GM04503 (cell line): ENCODE measurements at places on chromosomes 7 and 10.

GRCh38 chr7:19480383-19480782 lies 228.5 kb downstream of the POLR1F start:
- DNase-seq, result no peak

DNA sequence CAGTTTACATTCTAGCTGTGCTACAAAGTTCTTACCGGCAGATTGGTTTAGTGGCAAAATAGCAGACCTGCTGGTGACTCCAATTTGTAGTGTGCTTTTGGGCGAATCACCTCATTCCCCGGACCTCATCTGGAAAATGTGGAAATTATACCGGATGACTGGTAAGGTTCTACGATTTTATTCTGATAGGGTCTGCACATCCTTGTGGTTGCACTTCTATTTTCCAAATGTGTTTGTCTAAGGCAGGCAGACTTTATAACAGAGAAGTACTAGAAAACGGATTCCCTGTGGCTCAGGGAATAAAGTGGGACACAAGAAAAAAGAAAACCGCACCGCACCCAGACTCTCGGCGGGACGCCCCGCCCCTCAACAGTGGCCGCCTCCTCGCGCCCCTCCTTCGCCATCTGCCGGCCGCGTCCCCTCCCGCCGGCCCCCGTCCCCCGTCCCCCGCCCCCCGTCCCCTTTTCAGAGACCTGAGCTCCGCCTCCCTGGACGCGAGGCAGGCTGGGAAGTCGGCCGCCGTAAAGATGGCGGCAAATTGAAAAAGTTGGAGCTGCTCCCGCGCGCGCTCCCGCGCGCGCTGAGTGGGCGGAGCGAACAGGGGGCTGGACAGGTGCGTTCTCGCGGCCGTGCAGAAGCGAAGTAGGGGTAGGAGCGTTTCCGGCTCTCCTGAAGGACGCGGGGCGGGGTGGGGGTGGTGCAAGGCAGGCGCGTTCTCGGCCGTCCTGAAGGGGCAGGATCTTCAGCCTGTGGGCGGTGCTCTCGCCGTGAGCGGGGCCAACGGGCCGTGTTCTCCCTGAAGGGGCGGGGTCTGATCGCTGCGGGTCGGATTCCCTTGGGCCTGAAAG lies 532 bp upstream of the CCM2 start:
- DNase-seq, result peak; percentile 88

DNA sequence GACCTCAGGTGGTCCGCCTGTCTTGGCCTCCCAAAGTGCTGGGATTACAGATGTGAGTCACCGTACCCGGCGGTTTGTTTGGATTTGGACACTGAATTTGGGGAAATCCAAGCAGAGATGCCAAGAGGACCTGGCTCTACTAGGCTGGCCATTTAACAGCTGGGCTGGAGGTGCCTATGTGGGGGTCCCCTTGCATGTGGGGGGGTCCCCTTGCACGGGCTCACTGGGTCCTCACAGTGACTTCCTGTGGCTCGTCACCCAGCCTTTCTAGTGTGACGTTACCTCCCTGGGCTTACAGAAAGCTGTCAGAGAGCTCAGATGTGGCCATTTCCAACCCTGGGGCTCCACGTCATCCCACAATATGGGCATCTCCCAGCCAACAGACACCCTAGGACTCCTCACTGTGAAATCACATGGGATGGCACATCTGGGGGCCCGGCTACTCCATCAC lies 49.3 kb upstream of the GNA12 start:
- no peak for DNase-seq

GRCh38 chr10:131776496-131776895 lies 124.3 kb upstream of the PPP2R2D start:
- DNase-seq, result no peak

DNA sequence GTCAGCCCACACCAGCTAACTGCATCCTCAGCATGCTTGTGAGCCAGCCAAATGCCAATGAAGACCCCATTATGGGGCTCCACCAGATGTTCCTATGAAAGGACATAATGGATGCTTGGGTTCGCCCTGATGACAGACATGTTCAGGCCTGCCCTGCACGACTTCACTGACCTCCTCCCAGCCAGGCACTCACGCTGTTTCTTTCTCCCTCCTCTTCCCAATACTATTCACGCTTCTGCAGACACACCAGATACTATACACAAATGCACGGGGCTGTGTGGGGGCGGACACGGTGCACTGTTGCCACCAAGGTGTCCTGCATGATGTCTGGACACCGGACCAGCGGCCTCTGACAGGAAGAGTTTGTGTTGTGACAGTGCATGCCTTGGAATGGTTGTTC lies 284.2 kb downstream of the PRPF18 start:
- DNase-seq, result no peak

- DNase-seq, result no peak
Measured at GRCh38 chr7:29192811-29193210, 1.8 kb upstream of the CHN2 start.

- no peak for DNase-seq
Measured at GRCh38 chr10:99521765-99522469, 10.8 kb upstream of the NKX2-3 start.

DNA sequence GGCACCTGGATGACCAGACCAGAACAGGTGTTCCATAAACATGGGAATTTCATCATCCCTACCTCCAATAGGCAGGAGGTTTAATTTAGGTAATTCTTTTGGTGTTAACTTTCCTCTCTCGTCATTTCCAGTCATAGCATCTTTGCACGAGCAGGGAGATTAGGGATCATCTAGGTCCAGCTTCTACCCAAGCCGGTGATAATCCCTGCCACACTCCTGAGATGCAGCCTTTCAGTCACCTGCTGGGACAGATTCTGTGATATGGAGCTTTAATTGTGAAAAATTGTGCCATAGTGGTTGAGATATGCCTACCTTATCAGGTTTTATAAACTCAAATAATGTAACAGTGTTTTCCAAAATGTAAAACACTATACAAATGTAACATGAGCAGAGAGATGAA lies 191.8 kb upstream of the AOAH start:
- no peak for DNase-seq

DNA sequence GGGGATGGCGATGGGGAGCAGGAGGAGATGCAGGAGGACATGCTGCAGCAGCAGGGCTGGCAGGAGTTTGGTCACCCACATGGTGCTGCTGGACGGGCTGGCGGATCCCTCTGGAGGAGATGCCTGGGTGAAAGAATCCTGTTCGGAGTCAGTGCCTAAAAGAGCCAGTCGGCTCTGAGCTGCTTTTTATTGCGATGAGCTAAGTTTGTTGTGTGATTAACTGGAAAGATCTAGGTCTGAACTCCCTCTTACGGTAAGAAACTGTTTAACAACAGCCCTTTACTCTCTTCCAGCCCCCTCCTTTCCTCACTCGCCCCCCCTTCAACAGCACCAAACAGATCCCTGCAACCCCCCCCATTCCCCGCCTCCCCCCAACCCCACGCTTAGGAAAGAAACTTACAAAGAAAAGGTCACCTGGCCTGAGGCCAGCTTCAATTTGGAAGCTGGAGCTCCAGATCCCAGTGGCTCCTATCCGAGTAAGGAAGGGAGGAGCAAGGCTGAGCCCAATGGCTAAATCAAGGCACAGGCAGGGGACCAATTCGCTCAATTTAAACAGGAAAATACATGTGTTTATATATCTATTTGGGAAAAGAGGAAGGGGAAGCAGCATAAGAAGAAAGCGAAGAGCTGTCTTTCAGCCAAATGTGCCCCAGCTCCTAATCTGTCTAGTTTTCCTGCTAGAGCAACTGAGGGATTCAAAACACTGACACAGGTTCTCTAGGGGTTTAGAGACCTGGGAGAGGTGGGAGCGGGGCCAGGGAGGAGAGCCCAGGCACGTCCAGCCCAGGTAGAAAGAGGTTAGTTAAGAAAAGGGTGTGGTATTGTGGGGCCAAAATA lies at the start of gene HGF:
HGF (minus strand) TSS at position 157 of the 837 bp plus-strand sequence; CDS start at position 81, 76 bp downstream.
- DNase-seq, result peak; percentile 21

GRCh38 chr7:41915871-41916270 lies 213.0 kb upstream of the INHBA start:
- DNase-seq, result no peak

DNA sequence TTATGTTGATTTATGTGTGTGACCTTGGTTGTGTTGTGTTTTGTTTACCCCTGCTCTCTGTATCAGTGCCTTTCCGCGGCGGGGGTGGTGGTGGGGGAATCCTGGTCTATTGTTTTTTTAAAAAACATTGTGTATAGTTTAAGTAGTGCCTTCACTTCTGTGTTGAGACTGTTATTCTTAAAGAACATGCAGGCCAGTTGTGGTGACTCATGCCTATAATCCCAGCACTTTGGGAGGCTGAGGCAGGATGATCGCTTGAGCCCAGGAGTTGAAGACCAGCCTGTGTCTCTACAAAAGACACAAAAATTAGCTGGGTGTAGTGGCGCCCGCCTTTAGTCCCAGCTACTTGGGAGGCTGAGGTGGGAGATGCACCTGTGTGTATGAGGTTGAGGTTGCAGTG lies 429.0 kb upstream of the LRGUK start:
- DNase-seq, result no peak

DNA sequence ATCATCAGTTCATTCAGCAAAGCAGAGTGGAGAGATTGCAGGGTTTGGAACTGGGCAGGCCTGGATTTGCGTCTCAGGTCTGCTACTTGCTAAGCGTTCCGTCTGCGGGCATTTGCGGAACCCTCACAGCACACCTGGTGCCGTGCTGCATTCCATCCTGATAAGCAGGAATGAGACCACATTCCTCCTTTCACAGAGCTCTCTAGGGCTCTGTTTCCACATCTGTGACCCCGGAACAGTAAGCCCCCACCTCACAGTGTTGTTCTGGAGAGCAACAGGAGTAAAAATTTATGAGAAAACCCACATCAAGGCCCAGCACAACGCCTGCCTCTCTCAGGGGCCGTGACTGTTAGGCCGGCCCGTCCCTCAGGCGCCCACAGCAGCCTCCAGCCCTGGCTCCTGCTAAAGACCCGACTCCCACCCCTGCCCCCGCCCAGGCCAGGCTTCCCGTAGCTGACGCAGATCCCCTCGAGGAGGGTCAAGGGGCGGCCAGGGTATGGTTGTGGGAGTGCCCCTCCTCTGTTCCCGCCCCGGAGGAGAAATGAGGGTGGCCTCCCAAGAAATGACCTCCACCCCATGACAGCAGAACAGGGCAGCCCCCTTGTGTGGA lies 128.9 kb downstream of the RGS10 start:
- no peak for DNase-seq

GRCh38 chr7:65338346-65338745 lies 35.3 kb upstream of the ZNF92 start:
- no peak for DNase-seq

DNA sequence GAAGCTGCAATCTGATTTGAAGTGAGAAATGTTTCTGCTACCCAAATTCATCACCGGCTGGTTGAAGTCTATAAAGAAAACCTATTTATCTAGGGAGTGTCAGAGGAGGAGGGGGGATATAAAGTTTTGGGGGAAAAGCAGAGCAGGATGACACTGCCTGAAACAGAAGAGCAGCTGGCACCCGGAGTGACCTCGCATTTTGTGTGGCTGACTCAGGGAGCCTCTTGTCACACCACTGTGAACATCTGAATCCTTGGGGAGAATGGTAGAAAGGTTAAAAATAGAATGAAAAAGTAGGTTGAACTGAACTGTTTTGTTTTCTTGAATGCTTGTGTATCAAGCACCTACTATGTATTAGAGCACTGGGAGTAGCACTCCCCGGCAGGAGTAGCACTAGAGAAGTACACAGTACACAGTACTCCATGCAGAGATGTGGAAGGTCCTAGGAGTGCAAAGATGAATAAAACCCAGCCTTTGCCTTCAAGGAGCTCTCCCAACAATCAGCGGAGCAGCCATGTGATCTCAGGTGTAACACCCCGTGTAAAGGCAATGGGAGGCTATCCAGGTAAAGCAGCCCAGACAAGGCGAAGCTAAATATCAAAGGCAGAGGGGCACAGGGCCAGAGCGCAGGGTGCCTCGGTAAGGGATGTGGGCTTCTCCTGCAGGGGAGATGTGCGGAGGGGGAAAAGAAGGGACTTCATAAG lies 13.5 kb downstream of the CRTAC1 start:
- DNase-seq, result no peak

- DNase-seq, result no peak
Measured at GRCh38 chr10:28555358-28555757, 22.4 kb downstream of the WAC start.

DNA sequence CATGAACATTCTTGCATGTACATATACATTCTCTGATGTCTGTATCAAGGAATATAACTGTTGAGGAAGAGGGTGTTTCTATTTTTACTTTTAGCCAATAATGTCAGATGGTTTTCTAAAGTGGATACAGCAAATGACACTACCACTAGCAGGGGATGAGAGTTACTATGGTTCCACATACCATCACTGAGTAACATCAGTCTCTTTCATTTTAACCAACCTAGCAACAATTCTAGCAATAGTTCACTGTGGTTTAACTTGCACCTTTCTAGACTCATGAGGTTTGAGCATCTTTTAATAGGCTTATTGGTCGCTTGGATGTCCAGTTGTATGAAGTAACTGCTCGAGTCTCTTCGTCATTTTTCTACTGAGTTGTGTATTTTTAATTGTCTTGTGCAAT lies 68.5 kb upstream of the ZNF746 start:
- DNase-seq, result no peak

DNA sequence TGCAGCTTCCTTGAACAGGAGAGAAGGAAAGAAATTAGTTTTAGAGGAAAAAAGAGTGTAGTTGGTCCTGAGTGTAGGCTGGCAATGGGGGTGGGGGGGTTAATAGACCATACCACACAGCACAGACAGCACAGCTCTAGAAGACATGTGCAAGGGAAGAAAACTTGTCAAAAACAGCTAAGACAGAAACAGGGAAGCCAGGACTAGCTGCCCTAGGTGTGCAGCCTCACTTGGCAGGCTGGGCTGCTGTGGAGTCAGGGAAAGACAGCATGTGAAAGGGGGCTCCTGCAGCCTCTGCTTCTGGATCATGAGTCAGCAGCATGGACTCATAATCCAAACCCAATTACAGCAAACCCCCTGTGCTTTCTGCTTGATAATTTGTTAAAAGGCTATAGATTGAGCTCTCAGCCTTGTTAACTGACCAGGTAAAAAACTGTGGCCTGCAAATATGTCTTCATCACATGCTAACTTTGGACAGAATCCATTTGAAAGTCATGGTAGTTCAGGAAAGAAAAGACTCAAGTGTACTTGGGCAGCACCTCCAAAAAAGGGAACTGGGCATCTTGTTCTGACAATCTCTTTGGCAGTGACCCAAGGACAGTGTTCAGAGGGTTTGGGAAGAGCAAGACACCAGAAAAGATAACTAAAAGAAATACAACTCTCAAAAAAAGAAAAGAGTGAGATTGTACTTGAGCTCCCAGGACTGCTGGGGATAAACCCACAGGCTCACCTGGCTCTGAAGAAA lies 142.2 kb upstream of the VWC2 start:
- no peak for DNase-seq

GRCh38 chr10:124419635-124420034 lies 912 bp upstream of the OAT start:
- no peak for DNase-seq

GRCh38 chr7:117323305-117323850 lies 520 bp upstream of the WNT2 start:
- no peak for DNase-seq

GRCh38 chr10:119522747-119523426 lies 19.6 kb downstream of the RGS10 start:
- DNase-seq, result no peak

GRCh38 chr10:122113161-122113944 lies 124.4 kb downstream of the TACC2 start:
- DNase-seq, result no peak

GRCh38 chr10:11468126-11468742 lies 143.2 kb downstream of the USP6NL start:
- no peak for DNase-seq
